ENCODE measurements at places on chromosomes 12 and 14. TPM values are rescaled to one million over a fixed set of nuclear protein-coding genes. Genes with fewer than 3 reads are reported as not detected.

The IL31 gene
- total RNA-seq: not detected

The RPS6KL1 gene
- total RNA-seq: 6.5 TPM

DNA sequence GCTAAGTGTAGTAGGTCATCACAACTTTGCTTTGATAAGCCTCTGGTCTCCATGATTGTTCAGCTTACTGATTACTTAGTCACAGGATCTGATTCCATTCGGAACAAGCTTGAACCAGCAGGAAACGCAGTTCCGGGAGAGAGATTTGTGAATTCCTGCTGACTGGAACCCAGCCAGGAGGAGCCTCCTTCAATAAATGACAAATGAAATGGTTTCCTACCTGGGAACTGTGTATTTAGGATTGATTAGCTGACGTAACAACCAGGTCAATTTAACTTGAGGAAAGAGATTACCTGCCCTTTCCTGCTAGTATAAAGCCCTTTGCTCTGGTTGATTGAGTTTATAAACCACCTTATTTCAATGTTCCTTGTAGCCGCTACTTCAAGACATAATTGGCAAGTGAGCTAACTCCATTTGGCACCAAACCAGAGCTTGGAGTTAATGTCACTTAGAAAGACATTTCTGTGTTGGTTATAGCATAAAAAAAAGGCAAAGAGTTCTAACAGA lies 35.1 kb upstream of the KCNH3 start:
- H3K27ac ChIP-seq: peak overlapping the region; percentile 82
- H3K4me1 ChIP-seq: peaks cover 45% of the 10 kb centered on the region
- H3K27me3 ChIP-seq: no peaks in the 10 kb centered on the region
- no peak overlapping the region for H3K4me3 ChIP-seq
- no peaks in the 10 kb centered on the region for H3K36me3 ChIP-seq

The STRAP gene
- 172 TPM for total RNA-seq

The TSPAN19 gene
- total RNA-seq: not detected

DNA sequence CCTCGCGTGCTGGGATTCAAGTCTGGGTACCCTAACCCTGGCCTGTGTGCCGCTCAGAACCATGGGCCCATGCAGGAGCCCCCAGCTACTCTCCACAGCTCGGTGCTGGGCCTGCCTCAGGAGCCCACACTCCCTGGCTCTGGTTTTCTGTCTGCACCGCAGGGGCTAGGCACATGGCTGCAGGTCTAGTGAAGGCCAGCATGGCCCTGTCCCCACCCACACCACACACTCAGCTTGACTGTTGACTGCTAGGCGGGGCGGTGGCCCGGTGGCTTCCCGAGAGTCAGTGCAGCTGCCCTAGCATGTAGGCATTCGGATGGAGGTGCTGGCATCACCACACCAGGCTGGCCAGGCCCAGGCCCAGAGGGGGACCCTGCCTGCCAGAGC lies 7.9 kb downstream of the INF2 start:
- H3K4me3 ChIP-seq: no peak overlapping the region
- H3K36me3 ChIP-seq: peaks cover 6% of the 10 kb centered on the region
- H3K27ac ChIP-seq: peak overlapping the region; percentile 12
- DNase-seq: no peak
- H3K27me3 ChIP-seq: no peaks in the 10 kb centered on the region
- peaks cover 51% of the 10 kb centered on the region for H3K4me1 ChIP-seq

DNA sequence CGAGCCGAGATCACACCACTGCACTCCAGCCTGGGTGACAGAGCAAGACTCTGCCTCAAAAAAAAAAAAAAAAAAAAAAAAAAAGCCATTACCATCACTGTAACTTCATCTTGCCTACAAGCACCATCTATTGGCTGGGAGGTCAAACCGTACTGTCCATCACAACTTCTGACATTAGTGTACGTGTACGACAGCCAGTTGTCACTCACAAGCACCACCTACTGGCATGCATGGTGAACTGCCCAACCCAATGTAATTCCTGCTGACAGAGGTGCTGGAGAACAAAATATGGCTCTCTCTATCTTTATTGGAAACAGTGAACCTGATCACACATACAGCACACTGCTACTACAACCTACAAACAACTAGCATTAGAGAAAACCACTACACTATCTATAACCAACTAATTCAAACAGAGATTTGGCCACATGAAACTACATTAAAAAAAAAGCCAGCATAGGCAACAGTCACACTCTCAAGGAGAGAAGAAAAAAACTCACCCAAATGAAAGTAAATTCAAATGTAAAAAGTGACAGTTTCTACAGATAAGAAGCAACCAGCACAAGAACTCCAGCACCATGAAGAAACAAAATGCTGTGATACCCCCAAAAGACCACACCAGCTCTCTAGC lies 82.3 kb downstream of the PUS7L start:
- no peaks in the 10 kb centered on the region for H3K4me1 ChIP-seq
- H3K4me3 ChIP-seq: no peak overlapping the region
- H3K36me3 ChIP-seq: peaks cover 3% of the 10 kb centered on the region
- H3K27me3 ChIP-seq: no peaks in the 10 kb centered on the region
- no peak for DNase-seq

- DNase-seq: no peak
- H3K27me3 ChIP-seq: peaks cover 3% of the 10 kb centered on the region
- H3K4me1 ChIP-seq: peaks cover 18% of the 10 kb centered on the region
- H3K36me3 ChIP-seq: no peaks in the 10 kb centered on the region
- no peak overlapping the region for H3K4me3 ChIP-seq
- no peak overlapping the region for H3K27ac ChIP-seq
These were observed 15.9 kb downstream of the CCDC88C start for GRCh38 chr14:91401751-91402150.

DNA sequence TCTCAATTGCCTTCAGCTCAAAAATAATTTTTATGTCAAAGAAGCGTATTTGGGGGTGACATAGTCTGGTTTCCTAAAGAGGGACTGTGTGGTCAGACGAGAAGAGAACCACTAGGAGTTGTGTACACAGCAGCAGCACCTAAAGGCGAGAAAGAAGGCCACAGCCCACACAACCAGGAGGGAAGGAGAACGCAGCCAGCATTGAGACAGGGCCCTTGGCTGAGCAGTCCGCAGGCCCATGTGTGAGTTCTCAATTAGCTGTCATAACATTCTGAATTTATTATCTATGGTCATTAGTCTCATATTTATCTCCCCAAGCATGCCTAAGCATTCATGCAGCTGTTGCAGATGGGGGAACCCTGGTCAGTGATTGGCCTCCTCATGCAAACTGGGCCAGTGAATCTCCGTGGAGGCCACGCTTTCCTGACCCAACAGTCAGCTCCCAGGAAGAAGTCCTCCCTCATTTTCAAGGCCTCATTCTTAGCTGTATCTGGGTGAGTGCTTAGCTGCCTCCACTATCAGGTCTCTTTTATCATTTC lies 81.2 kb upstream of the ATF7IP start:
- no peaks in the 10 kb centered on the region for H3K36me3 ChIP-seq
- no peak for DNase-seq
- H3K27me3 ChIP-seq: no peaks in the 10 kb centered on the region
- no peak overlapping the region for H3K4me3 ChIP-seq
- H3K27ac ChIP-seq: no peak overlapping the region

The RNF212B gene
- not detected for total RNA-seq

The AHNAK2 gene
- total RNA-seq: 271 TPM

GRCh38 chr12:42284157-42284556 lies 41.7 kb downstream of the ZCRB1 start:
- H3K36me3 ChIP-seq: no peaks in the 10 kb centered on the region
- H3K27me3 ChIP-seq: no peaks in the 10 kb centered on the region
- no peak overlapping the region for H3K27ac ChIP-seq
- no peak overlapping the region for H3K4me3 ChIP-seq
- DNase-seq: no peak
- peaks cover 6% of the 10 kb centered on the region for H3K4me1 ChIP-seq

DNA sequence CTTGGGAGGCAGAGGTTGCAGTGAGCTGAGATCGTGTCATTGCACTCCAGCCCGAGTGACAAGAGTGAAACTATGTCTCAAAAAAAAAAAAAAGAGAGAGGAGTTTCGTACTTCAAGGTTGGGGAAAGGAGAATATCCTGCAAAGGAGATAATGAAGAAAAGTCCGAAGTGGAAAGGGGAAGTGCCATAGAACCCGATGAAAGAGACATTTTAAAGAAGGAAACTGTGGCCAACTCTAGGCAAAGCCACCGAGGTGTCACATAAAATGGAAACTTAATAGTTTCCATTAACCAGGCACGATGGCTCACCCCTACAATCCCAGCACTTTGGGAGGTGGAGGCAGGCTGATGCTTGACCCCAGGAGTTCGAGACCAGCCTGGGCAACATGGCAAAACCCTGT lies 15.0 kb upstream of the LTBP2 start:
- H3K27me3 ChIP-seq: no peaks in the 10 kb centered on the region
- H3K4me1 ChIP-seq: peaks cover 21% of the 10 kb centered on the region
- H3K27ac ChIP-seq: no peak overlapping the region
- H3K4me3 ChIP-seq: no peak overlapping the region
- DNase-seq: no peak
- H3K36me3 ChIP-seq: no peaks in the 10 kb centered on the region

DNA sequence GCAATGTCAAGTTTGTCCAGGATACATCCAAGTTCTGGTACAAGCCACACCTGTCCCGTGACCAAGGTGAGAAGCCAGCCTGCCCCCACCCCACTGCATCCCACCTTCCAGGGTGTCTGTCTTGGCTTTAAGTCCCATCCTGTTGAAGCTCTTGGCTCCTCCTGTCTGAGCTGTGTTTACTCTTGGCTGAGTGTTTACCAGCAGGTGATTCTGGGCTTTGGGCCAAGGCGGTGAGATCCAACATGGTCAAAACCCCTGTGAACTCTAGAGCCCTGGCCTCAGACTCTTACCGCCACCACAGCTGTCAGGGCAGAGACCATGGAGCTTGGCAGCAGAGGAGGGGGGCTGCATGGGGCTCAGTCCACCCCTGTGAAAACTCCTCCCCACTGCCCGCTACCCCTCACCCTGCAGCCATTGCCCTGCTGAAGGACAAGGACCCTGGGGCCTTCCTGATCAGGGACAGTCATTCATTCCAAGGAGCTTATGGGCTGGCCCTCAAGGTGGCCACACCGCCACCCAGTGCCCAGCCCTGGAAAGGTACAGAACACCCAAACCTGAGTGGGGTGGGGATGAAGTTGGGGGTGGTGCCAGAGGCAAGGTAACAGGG lies 11.6 kb downstream of the TNS2 start:
- peaks cover 31% of the 10 kb centered on the region for H3K36me3 ChIP-seq
- H3K27ac ChIP-seq: peak overlapping the region; percentile 97
- H3K4me3 ChIP-seq: no peak overlapping the region

The SMAGP gene
- total RNA-seq: 8.5 TPM

DNA sequence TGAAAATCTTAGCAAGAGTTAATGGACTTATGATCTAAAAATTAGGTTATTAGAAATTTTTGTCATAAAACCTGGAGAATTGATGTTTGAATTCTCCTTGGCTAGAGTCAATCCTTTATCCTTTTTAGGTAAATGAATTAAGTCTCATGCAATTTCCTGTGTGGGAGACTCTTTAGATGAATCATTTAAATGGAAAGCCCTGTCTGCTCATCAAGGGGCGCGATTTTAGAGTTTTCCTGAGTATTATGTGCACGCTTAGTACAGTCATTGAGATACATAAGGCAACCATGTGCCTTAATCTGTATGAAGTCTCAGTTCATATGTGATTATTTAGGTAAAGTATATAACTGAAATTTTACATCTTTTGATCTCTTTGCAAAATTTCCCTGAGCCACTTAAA lies 974.7 kb downstream of the NRXN3 start:
- no peaks in the 10 kb centered on the region for H3K4me1 ChIP-seq
- no peak for DNase-seq
- peak overlapping the region; percentile 37 for H3K27ac ChIP-seq

GRCh38 chr14:106069804-106070625 lies 543.6 kb downstream of the TMEM121 start:
- DNase-seq: no peak
- H3K36me3 ChIP-seq: no peaks in the 10 kb centered on the region
- H3K27me3 ChIP-seq: no peaks in the 10 kb centered on the region
- H3K27ac ChIP-seq: no peak overlapping the region

DNA sequence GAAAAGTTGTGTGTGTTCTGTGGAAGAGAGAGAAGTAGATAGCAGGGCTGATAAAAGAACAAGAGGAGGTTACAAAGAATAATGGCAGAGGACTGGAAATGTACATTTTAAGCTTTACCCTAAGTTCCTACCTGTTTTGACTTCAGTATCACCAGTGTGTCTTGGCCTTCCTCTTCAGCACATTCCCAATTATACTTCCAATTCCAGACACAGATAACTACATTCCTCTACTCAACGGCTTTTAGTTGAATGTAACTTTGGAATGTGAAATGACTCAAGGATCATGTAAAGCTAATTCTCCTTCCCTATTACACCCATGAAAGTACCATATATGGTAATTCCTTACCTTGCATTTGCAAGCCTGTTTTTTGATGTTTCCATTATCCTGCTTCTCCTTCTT lies 5.0 kb downstream of the MGST1 start:
- peak overlapping the region; percentile 71 for H3K27ac ChIP-seq
- H3K36me3 ChIP-seq: no peaks in the 10 kb centered on the region
- no peak for DNase-seq
- no peak overlapping the region for H3K4me3 ChIP-seq
- H3K27me3 ChIP-seq: no peaks in the 10 kb centered on the region
- H3K4me1 ChIP-seq: peaks cover 41% of the 10 kb centered on the region

GRCh38 chr14:43792980-43793379 lies 714.1 kb downstream of the FSCB start:
- no peak for DNase-seq
- no peak overlapping the region for H3K27ac ChIP-seq
- no peaks in the 10 kb centered on the region for H3K27me3 ChIP-seq
- H3K36me3 ChIP-seq: no peaks in the 10 kb centered on the region
- no peak overlapping the region for H3K4me3 ChIP-seq

DNA sequence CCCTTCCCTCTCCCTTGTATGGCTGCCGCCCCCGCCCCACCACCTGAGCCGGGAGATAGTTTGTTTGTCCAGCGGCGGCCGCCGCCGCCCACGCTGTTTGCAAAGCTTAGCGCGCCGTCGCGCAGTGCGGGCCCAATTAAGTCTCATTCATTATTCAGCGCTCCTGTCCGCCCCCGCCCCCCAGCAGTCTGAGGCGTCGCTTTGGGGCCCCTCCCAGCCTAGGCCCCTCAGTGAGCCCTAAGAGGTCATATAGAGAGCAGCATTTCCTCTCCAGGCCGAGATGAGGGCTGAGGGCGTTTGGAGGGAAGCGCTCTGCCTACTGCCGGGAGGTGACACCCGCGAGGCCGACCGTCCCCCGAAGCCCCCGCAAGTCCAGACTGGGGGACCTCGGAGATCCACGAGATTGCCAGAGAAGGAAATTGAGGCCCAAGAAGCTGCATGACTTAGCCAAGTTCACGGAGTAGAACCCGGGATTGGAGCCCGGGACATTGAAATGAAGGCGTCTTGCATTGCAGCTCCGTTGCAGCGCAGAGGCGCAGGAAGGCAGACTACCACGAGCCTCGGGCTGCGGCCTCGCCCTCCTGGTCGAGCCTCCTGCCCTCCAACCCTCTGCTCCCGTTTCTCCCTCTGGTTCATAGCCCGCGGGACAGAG lies at the start of gene DNAJC22:
DNAJC22 (plus strand) TSS at position 230 of the 652 bp plus-strand sequence. CDS start 1,985 bp downstream, outside the sequence.
- H3K27ac ChIP-seq: no peak within 1 kb of the TSS
- H3K4me1 ChIP-seq: peaks cover 32% of the 10 kb centered on the region
- H3K36me3 ChIP-seq: no peaks in the 10 kb centered on the region
- H3K27me3 ChIP-seq: peaks cover 17% of the 10 kb centered on the region

DNA sequence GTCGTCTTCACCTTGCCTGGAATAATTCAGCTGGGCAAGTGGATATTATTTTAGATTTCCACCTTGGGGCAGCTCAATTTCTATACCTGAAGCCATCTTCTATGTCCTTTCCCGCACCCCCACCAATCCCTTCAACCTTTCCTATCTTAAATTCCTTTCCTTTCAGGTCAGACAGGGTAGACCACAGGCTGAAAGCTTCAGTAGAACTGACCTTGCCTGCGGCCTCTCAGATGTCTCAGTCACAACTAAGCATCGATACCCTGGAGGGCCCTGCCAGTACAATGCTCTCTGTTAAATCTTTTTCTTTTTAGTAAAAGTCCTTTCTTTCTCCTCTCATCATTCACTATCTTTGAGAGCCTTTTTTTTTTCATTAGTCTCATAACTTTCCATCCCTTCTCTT lies 38.9 kb downstream of the SLC2A14 start:
- no peaks in the 10 kb centered on the region for H3K27me3 ChIP-seq
- no peak for DNase-seq
- H3K27ac ChIP-seq: no peak overlapping the region
- no peaks in the 10 kb centered on the region for H3K36me3 ChIP-seq
- no peak overlapping the region for H3K4me3 ChIP-seq

Measured in chondrocyte (in vitro differentiated cells).